ENCODE measurements at places on chromosomes 1 and 21.

- no peak for DNase-seq
Measured at GRCh38 chr1:89566761-89567174, 42.1 kb downstream of the LRRC8B start.

DNA sequence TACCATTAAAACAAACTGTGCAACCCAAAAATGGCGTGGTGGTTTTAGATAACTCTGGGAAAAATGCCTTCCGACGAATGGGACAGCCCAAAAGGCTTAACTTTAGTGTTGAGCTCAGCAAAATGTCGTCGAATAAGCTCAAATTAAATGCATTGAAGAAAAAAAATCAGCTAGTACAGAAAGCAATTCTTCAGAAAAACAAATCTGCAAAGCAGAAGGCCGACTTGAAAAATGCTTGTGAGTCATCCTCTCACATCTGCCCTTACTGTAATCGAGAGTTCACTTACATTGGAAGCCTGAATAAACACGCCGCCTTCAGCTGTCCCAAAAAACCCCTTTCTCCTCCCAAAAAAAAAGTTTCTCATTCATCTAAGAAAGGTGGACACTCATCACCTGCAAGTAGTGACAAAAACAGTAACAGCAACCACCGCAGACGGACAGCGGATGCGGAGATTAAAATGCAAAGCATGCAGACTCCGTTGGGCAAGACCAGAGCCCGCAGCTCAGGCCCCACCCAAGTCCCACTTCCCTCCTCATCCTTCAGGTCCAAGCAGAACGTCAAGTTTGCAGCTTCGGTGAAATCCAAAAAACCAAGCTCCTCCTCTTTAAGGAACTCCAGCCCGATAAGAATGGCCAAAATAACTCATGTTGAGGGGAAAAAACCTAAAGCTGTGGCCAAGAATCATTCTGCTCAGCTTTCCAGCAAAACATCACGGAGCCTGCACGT is 82.1 kb downstream of the PRDM2 start:
- DNase-seq = no peak

GRCh38 chr21:29316029-29316742 is 17.5 kb downstream of the BACH1 start:
- no peak for DNase-seq

GRCh38 chr21:33852485-33852884 is 63.1 kb downstream of the ATP5PO start:
- DNase-seq = no peak
